GM04504 (cell line): ENCODE measurements at places on chromosomes 5 and 9.

GRCh38 chr9:21812946-21813568 lies 10.6 kb downstream of the MTAP start:
- DNase-seq: peak; percentile 43

DNA sequence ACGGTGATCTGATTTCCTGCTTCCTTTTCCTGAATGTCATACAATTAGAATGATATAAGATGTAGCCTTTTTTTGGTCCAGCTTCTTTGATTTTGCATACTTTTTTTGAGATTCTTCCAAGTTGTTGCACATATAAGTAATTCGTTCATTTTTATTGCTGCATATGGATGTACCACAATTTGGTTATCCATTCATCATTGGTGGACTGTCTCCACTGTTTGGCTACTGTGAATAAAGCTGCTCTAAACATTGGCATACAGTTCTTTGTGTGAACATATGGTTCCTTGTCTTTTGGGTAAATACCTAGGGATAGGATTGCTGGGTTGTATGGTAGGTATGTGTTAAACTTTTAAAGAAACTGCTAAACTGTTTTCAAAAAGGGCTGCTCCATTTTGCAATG lies 52.6 kb downstream of the OR1J1 start:
- no peak for DNase-seq

DNA sequence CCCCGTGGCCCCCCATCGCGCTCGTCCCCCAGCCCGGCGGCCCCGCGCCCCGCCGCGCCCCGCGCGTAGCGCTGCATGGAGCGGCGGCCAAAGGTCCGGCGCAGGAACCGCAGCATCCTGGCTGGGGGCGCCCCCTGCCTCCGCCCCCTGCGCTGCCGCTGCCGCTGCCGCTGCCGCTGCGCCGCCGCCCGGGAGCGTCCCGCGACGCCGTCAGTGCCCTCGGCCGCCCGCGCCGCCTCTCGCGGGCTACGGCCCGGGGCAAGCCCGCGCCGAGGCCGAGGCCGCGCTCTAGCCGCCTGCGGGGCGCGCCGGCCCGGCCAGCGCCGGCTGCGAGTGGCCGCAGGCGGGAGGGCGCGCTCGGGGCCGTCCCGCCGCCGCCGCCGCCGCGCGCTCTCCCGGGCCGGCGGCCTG lies 523 bp downstream of the EPB41L4B start:
- no peak for DNase-seq

GRCh38 chr5:79399046-79399445 lies 114.9 kb downstream of the HOMER1 start:
- DNase-seq: no peak
